Ovary (tissue), 10 donors: ENCODE measurements at places on chromosomes 5 and 9. TPM values are rescaled to one million over a fixed set of nuclear protein-coding genes. Genes with fewer than 3 reads are reported as not detected.

The PCDHA9 gene
- 0.53 TPM for total RNA-seq

The BAAT gene
- not detected for total RNA-seq

The CERCAM gene
- total RNA-seq: 19.7 TPM

The LCP2 gene
- 5.0 TPM for total RNA-seq

The DCP2 gene
- 58.7 TPM for total RNA-seq

The ZDHHC11 gene
- total RNA-seq: 8.0 TPM

The PLAC8L1 gene
- 0.78 TPM for total RNA-seq

The MYMK gene
- total RNA-seq: not detected

The OCLN gene
- 8.6 TPM for total RNA-seq

The ASPN gene
- total RNA-seq: 0.90 TPM

The SLC22A4 gene
- 3.0 TPM for total RNA-seq

The LVRN gene
- total RNA-seq: 4.6 TPM

The TNFSF8 gene
- total RNA-seq: 0.48 TPM

The CARTPT gene
- total RNA-seq: not detected

The HCN1 gene
- total RNA-seq: not detected

The TSLP gene
- total RNA-seq: 0.15 TPM

The WDR38 gene
- total RNA-seq: not detected

The GCNT1 gene
- total RNA-seq: 5.9 TPM

The IRX4 gene
- total RNA-seq: not detected

The SEMA5A gene
- total RNA-seq: 6.3 TPM

The ARL14EPL gene
- total RNA-seq: not detected

The DNAH5 gene
- total RNA-seq: 1.0 TPM

The CNTFR gene
- total RNA-seq: 1.3 TPM

The IRGM gene
- not detected for total RNA-seq

The LRRTM2 gene
- total RNA-seq: 0.24 TPM

The UGT3A2 gene
- total RNA-seq: not detected

The FNBP1 gene
- 53.2 TPM for total RNA-seq

The PCYOX1L gene
- 8.8 TPM for total RNA-seq

The AGXT2 gene
- total RNA-seq: not detected

The PCDHGA12 gene
- 8.2 TPM for total RNA-seq

The TRIM7 gene
- total RNA-seq: 0.74 TPM

The PDE6A gene
- 0.46 TPM for total RNA-seq

The ZNF782 gene
- total RNA-seq: 9.8 TPM

The OR1L4 gene
- total RNA-seq: not detected

The SHC3 gene
- total RNA-seq: 0.92 TPM

The IDNK gene
- 1.5 TPM for total RNA-seq

The BNC2 gene
- total RNA-seq: 220 TPM

The C5orf58 gene
- not detected for total RNA-seq

The NME5 gene
- 3.6 TPM for total RNA-seq

The NMUR2 gene
- not detected for total RNA-seq

The ARID3C gene
- total RNA-seq: not detected

The PGM5 gene
- total RNA-seq: 39.5 TPM

The RANBP17 gene
- 8.5 TPM for total RNA-seq

The SELENOP gene
- 590 TPM for total RNA-seq

The GABRA6 gene
- not detected for total RNA-seq

The CRHBP gene
- 2.4 TPM for total RNA-seq

The SOHLH1 gene
- not detected for total RNA-seq
